GM12865 (cell line): ENCODE measurements at places on chromosomes 13 and 19.
A peak's percentile ranks its signal among the peaks of the same experiment; 100 is the strongest.

DNA sequence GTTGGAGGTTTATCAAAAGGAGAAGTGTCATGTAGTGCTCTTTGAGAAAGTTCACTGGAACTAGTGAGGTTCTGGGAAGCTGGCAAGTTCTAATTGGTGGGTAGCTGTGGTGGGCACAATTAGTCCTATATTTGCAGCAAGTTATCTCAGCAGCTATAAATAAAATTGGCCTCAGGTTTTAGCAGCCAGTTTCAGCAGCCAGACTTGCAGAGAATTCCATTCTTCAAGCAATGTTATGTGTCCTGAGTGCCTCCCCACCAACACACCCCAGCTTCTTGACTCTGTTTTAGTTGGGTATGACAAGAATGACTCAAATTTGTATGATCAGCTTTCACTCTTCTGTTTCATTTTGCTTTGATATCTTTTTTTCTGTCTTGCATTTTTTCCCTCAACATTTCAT is 4.7 kb downstream of the IFT88 start:
- no peak for DNase-seq

DNA sequence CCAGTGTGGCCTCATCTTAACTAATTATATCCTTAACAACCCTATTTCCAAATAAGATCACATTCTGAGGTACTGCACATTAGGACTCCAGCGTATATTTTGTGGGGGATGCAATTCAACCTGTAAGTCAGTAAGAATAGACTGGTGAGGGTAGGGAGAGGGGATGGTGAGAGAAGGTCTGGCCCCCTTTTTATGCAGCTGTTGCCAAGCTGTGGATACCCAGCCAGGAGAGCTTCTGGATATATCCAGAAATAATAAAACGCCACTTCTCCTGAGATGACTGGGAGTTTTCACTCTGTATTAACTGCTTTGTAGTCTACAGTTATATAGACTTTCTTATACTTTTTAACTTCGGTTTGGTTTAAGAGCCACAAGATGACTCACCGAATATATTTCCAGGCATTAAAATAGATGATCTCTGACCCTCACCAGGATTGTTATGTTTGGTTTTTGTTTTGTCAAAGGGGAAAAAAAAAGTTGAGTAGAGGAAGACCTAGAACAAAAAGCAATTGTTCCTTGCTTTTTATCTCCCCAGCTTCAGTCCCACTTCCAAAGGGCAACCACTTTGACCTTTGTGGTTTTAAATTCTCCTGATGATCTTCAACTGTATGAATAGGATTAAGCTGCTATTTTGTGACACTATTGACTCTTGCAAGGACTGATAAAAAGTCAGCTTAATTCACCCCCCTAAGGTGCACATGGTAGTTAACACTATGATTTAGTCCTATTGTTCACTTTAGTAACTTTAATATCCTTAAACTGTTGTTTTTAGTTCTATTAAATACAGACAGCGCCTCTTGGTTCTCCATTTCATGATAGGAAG is 3.1 kb upstream of the NEK3 start:
- no peak for DNase-seq

- DNase-seq, result no peak
Observed at GRCh38 chr13:106184790-106185189, 350.7 kb downstream of the EFNB2 start.

- no peak for DNase-seq
Observed at GRCh38 chr13:88544836-88545235, 873.7 kb downstream of the SLITRK5 start.

DNA sequence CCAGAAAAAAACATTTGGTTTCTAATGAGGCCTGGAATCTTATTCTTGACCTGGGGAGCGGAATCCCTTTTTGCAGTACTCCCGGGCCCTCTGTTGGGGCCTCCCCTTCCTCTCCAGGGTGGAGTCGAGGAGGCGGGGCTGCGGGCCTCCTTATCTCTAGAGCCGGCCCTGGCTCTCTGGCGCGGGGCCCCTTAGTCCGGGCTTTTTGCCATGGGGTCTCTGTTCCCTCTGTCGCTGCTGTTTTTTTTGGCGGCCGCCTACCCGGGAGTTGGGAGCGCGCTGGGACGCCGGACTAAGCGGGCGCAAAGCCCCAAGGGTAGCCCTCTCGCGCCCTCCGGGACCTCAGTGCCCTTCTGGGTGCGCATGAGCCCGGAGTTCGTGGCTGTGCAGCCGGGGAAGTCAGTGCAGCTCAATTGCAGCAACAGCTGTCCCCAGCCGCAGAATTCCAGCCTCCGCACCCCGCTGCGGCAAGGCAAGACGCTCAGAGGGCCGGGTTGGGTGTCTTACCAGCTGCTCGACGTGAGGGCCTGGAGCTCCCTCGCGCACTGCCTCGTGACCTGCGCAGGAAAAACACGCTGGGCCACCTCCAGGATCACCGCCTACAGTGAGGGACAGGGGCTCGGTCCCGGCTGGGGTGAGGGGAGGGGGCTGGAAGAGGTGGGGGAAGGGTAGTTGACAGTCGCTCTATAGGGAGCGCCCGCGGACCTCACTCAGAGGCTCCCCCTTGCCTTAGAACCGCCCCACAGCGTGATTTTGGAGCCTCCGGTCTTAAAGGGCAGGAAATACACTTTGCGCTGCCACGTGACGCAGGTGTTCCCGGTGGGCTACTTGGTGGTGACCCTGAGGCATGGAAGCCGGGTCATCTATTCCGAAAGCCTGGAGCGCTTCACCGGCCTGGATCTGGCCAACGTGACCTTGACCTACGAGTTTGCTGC is at the start of gene ICAM4:
TSS of gene ICAM4 (plus strand) at position 153 of the 935 bp plus-strand sequence. CDS start at position 211, 58 bp downstream.
- peak; percentile 70 for DNase-seq

GRCh38 chr13:48333976-48334375 is 30.4 kb downstream of the RB1 start:
- DNase-seq, result no peak
